NT2/D1 (cell line): ENCODE measurements at places on chromosomes 3 and 15.
A peak's percentile ranks its signal among the peaks of the same experiment; 100 is the strongest.

DNA sequence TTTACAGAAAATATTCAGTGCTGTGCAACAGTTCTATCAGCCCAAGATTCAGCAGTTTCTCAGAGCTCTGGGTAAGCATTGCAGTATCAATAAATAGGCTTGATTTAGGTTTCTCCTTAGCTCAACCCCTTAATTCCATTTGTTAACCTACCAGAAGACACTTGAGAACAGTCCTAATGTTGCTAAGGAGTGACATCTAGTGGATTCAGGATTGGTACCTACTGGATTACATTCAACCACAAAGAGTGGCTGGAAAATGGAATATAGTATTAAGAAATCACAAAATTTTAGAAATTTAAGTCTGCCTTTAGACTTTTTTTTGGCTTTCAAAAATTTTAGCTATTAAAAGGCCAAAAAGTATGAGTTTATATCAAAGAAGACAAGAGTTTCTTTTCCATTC is 34.7 kb downstream of the POLG start:
- no peak for DNase-seq

DNA sequence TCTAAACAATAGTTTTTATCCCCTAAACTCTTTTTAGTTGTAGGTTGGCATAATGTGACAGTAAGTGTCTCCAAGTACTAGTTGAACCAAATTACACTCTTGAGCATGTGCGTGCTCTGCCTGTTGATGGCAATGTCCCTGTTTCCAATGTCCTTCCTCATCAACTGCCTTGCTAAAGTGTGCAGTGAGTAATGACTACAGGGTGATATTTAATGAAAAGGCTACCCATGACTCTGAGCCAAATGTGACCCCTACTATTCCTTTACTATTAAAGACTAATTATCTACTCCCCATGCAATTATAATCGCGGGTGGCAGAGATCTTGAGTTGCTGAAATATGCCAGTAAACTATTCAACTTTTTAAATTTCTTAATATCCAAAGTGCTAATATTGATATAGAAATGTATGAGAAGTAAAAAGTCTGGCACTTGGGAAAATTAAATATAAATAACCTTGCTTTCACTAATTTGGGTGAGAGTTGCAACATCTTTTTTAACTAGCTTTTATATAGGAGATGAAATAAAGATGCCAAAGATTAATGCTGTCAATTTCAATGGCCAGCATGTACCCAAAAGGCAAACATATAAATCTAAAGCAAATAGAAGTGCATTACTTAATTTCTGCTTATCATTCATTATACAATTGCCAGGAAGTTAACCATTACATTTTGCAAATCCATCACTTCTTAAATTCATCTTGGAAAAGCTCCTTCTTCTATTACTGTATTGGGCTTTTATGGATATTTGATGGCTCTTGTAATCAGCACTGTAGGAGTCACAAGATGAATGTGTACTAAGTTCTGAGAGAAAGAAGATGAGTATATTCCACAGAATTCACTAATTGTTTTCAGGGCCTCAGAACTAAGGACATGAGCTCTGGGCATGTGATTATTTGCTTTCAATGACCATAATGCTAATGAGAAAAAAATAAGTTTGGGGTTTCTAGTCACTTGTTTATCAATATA is 518.2 kb upstream of the NAALADL2 start:
- DNase-seq = no peak

GRCh38 chr3:64079369-64080150 is 56.3 kb upstream of the PSMD6 start:
- no peak for DNase-seq

GRCh38 chr3:134406331-134407238 is 32.3 kb upstream of the AMOTL2 start:
- DNase-seq = peak; percentile 75

DNA sequence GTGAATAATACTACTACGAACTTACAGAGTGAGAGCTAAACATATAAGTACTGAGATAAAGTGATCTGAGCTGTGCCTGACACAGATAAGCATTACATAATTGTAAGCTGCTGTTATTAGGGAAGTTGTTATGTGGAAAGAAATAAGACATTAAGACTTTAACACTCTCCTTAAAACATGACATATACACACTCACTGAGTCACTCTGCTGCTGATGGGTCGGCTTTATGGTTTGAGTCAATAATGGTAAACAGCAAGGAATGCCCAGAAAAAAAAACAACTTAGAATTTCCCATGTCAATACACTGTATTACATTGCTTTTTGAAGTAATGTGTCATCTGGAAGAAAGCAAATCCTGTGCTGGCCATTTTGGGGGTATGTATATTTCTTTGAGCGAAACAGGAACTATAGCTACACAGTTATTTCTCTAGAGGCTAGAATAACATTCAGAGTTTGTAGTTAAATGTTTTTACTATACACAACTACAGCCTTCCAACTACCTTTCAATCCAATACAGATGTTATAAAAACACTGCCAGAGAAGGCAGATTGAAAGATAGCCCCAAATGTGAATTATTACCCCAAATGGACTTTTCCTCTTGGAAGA is 22.8 kb upstream of the SPRED1 start:
- no peak for DNase-seq

- DNase-seq = peak; percentile 18
Observed at GRCh38 chr3:127288921-127289705, 1.3 kb upstream of the PRR20G start.

DNA sequence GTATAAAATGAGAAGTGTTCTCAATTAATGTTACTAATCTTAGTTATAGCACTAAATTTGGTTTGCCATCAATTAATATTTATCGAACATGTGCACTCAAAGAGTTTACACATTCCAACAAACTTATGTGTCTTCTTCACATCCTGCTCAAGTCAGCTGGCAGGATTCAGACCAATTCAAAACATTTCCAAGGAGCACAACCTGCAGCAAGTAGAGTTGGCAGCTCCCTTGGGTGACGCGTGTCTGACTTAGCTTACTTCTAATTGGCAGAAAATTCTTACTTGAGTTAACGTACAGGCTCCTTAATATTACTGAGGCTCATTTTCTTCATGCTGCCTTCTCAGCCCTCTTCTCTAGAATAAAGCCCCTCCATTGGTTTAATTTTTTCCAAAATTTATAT is 110.4 kb upstream of the PFN2 start:
- DNase-seq = no peak

- no peak for DNase-seq
Observed at GRCh38 chr3:74053970-74054516, 429.3 kb upstream of the PDZRN3 start.
